Hematopoietic multipotent progenitor cell treated with erythropoietin and hydrocortisone succinate and interleukin-3 and kit ligand, for 6 days (in vitro differentiated cells): ENCODE measurements at places on chromosomes 6 and 20.

GRCh38 chr20:62696989-62697388, 11.6 kb upstream of the NTSR1 start:
- DNase-seq = no peak

- DNase-seq = no peak
These were observed 82.5 kb upstream of the ARID1B start for GRCh38 chr6:156694679-156695078.

GRCh38 chr6:163626073-163626867, 211.8 kb downstream of the QKI start:
- DNase-seq = no peak

GRCh38 chr6:51398064-51398705, 579.5 kb downstream of the TFAP2B start:
- DNase-seq = no peak
